Kidney tubule cell (primary cell): ENCODE measurements at places on chromosomes 16 and 17.

DNA sequence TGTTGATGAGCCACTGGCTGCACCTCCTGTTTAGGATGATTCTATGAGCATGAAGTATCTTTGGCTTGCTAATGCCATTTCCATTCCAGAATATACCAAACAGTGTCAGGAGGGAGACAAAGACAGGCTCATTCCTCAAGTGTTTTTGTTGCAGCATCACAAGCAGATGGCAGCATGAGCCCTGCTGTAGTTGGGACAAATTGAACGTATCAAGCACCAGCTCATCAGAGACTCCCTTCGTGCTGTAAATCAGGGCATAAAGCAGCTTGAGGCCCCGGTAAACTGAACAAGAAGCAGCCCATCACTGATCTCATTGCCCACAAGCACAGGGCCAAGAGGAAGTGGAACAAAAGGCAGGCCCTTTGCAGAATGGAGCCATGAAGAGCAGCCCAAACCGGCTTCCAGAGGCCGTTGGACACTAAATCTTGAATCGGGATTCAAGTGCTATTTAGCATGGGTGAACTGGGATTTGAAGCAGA lies 45.9 kb upstream of the HS3ST3A1 start:
- no peak for DNase-seq

DNA sequence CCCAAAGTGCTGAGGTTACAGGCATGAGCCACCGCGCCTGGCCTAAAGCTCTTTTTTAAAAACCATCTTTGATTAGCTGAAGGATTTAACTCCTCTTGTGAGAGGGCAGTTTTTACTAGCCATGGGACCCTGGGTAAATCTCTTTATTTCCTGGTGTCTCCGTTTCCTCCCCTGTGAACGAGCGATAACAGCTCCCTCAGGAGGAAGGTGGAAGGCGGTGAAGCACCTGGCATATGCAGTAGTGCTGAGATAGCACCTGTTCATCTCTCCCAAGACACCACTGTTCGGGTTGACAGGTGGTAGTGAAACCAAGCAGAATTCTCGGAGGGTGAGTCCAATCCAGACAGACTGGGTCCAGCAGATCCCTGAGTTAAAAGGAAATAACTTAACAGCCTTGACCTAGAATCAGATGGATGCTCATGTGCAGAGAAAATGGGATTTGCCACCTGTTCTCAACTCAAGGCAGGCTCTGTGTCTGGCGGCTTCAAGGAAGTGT lies 86.2 kb downstream of the CRISPLD2 start:
- DNase-seq = no peak

- peak; percentile 35 for DNase-seq
These were observed 18.5 kb upstream of the TERF2 start for GRCh38 chr16:69404275-69404805.

DNA sequence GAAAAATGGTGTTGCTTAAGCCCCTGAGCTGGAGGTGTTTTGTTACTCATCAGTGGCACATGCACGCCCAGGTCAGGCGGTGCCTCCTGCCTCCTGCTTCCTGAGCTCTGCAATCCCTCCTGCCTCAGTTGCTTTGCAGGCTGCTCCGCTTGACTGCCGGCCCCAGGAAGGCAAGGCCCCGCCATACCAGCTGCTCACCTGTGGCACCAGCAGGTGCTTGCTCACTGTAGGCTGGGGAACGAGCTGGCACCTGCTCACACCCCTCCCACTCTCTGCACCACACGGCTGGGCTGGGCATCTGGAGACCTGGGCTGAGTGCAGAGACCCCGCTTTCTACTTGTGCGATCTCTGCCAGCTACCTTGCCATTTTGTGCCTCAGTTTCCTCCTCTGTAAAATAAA lies 200.2 kb downstream of the RBFOX3 start:
- DNase-seq = no peak
